Stimulated activated effector memory CD8-positive, alpha-beta T cell treated with anti-CD3 and anti-CD28 coated beads, Interleukin-12 subunit alpha, Interleukin-12 subunit beta, amount 100 ng/mL, for 72 hours (primary cell): ENCODE measurements at places on chromosomes 5 and 9.

DNA sequence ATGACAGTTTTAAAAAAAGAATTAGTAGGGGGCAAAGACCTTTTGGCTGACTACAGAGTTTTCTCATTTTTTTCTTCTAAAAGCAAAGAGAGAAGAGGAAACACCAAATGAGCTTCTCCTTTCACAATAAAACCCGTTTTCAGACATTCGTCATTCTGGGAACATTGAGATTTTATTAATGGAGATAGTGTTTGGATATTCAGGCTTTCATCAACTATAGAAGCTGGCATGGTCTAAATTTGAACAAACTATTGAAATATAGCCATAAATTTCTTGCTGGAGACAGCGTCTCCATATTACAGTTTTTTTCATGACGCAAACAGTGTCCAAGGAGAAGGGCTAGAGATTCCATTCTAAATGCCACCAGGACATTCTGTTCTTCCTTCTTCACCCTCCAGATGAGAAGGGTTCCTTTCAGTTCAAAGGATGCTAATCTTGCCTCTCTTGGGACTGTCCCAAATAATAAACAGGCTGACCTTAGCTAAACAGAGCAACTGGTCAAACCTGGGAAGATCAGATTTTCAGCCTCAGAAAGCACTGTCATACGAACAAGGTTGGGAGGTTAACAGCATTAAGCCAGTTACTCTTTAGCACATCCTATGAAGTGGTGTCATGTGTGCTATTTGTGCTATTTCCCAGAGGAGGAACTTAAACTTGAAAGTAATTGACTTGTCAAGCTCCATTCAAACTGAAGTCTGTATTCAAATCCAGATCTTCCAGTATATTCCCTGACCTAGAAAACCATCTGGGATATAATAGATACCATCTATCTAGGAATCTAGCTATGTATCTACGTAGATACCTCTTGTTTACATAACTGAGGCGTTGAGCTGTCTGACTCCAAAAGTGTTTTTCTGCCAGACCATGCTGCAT lies 125.6 kb downstream of the LPAR1 start:
- no peak for DNase-seq

GRCh38 chr9:101337237-101337636 lies 47.6 kb downstream of the BAAT start:
- DNase-seq: no peak

DNA sequence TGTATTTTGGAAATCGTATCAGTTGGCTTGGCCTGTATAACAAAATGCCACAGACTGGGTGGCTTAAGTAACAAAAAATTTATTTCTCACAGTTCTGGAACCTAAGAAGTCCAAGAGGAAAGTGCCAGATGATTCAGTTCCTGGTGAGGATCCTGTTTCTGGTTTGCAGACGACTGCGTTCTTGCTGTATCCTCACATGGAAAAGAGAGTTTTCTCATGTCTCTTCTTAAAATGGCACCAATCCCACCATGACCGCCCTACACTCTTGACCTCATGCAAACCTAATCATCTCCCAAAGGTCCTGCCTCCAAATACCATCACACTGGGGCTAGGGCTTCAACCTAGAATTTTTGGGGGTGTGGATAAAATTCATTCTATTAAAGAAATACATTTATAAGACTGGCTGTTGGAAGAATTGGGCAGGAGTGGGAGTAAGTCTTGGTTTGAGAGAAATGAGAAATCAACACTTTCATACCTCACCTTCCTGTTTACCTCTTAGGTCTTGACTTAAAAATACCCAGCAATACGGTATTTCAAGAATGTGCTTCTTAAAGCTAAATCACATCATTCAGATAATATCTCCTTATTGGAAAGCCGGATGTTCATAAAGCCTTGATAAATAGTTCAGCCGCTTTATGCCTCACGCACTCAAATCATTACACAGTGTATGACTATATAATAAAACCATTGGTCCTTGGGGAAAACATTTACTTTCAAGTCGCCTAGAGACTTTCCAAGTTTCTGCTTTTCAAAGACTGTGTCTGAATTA lies 28.7 kb downstream of the PTTG1 start:
- DNase-seq: no peak

- no peak for DNase-seq
Observed at GRCh38 chr9:135164036-135164435, 76.6 kb downstream of the OLFM1 start.

GRCh38 chr5:14449052-14449661 lies 132.4 kb upstream of the OTULINL start:
- no peak for DNase-seq

DNA sequence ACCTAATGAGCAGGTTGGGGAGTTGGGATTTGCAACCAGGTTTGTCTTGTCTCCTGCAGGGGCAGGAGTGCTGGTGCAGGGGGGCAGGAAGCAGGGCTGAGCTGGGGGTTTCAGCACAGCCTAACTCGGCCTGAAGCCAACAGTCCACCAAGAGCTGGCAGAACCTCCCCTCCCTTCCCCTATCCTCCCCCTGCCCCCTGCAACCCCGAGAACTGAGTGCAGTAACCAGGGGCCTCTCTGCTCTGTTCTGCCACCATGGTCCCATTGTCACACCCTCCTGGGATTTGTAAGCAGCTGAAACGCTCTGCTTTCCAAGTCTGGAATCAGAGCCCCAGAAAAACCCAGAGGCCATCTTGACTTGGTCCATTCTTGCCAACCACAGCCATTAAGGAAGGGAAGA lies 72.9 kb downstream of the ARHGEF37 start:
- no peak for DNase-seq

GRCh38 chr5:167820101-167820990 lies 471.1 kb upstream of the WWC1 start:
- DNase-seq: no peak

GRCh38 chr9:20476912-20477521 lies 145.3 kb downstream of the MLLT3 start:
- DNase-seq: no peak

- no peak for DNase-seq
Observed at GRCh38 chr5:154193283-154193682, 2.8 kb downstream of the GALNT10 start.

- no peak for DNase-seq
Observed at GRCh38 chr5:142057697-142058056, 44.9 kb upstream of the GNPDA1 start.

GRCh38 chr5:176849611-176850227 lies 39.4 kb downstream of the UNC5A start:
- DNase-seq: no peak

DNA sequence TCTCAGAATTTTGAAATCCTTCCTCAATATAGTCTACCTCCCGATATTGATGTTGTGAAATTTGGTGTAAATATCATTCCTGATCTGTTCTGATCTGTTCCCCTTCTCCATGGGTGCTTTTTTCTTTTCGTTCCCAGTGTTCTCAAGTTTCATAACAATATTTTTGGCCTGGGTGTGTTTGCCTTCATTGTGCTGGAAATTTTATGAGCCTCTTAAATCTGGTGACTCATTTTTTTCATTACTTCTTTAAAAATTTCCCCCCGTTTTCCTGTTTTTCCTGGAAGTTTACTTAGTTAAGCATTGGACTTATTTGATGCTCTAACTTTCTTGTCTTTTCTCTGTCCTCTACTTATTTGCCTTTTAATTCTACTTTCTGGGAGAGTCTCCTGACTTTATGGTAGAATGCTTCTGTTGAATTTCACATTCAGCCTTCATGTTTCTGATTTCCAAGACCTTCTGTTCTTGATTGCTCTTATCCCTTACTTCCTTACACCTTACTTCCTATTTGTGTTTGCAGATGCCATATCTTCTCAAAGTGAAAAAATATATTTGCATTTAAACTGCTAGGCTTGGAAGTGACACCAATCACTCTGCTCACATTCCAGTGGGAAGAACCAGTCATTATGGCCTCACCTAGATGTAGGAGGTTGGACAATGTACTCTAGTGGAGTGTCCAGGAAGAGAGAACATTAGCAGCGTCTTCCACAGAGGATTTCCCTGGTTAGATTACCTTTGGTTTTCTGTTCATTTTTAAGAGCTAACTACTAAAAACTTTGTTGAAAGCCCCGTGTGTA lies 441.9 kb downstream of the ARHGEF28 start:
- DNase-seq: no peak

- no peak for DNase-seq
Observed at GRCh38 chr5:3564827-3565518, 30.7 kb upstream of the IRX1 start.

DNA sequence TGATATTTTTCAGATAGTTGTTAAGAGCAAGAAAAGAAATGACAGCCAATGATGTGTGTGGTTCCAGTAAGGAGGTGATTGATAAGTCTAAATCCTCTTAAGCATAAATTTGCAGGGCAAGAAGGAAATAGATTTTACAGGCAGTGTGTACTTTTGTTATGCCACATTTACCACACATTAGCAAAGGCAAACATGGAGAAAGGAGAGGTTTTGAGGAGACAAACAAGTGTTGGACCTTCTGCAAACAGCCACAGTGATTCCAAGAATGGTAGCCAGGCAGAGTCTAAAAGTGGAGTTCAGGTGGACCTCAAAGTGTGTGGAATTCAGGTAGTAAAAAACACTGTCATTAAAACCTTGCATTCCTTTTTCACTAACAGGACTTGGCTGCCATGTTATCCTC lies 295.9 kb upstream of the ITGA1 start:
- DNase-seq: no peak

DNA sequence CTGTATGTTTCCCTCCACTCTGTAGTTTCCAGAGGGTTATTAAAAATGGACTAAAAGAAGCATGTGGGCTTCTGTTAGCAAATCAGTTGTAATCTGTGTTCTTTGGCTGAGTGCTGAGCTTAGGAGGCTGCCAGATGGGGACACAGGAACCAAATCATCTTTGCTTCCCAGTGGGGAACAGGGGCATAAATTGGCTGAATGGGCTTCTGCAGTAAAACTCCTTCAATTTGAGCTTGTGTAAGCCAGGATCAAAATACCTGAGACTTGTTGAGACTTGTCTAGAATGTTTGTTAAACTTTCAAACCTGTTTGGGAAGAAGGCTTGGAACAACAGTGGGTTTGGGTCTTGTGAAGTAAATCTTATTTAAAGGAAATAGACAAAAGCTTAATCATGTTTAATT lies 32.2 kb upstream of the TNFAIP8 start:
- DNase-seq: no peak
